GM23338 (cell line): ENCODE measurements at places on chromosomes 3 and 15. TPM values are rescaled to one million over a fixed set of nuclear protein-coding genes. Genes with fewer than 3 reads are reported as not detected.

GRCh38 chr3:127406309-127407025 is 118.6 kb upstream of the PRR20G start:
- H3K4me1 ChIP-seq, result peaks cover 8% of the 10 kb centered on the region; the same call in 1 of the 2 replicates
- H3K36me3 ChIP-seq, result no peaks in the 10 kb centered on the region
- peak; percentile 50 for DNase-seq
- no peak overlapping the region for H3K27ac ChIP-seq

GRCh38 chr3:159928071-159928491 is 60.6 kb upstream of the IL12A start:
- H3K4me3 ChIP-seq, result no peak overlapping the region
- H3K27ac ChIP-seq, result no peak overlapping the region
- no peaks in the 10 kb centered on the region for H3K27me3 ChIP-seq

GRCh38 chr3:122435950-122436349 is 20.1 kb upstream of the WDR5B start:
- H3K4me1 ChIP-seq, result no peaks in the 10 kb centered on the region
- no peak overlapping the region for H3K27ac ChIP-seq
- no peaks in the 10 kb centered on the region for H3K27me3 ChIP-seq
- H3K36me3 ChIP-seq, result peaks cover 52% of the 10 kb centered on the region
- H3K4me3 ChIP-seq, result no peak overlapping the region

MGA gene
- 58.9 and 69.6 TPM in 2 replicates for total RNA-seq

DNA sequence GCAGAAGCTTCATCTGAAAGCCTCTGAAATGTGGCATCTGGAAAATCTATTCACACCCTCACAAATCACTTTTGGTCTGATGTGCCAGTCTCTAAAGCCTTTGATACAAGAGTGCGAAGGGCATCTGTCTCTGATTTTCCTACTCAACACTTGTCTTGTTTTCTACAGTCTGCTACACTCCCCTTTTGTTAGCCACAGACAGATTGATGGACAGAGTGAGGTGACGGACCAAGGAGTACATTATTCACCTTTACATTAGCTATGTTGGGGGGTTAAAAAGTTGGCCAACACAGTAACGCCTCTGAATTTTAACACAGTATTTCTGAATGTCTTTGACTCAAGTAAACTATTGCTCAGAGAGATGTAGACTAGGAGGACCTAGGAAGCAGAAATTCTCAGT is 63.1 kb downstream of the TNIK start:
- no peak for DNase-seq
- H3K27ac ChIP-seq, result no peak overlapping the region
- H3K4me3 ChIP-seq, result no peak overlapping the region

- no peak overlapping the region for H3K4me3 ChIP-seq
- H3K27me3 ChIP-seq, result no peaks in the 10 kb centered on the region
- no peak for DNase-seq
- no peaks in the 10 kb centered on the region for H3K36me3 ChIP-seq
These were observed 49.1 kb downstream of the RSRC1 start for GRCh38 chr3:158158969-158159368.

DNA sequence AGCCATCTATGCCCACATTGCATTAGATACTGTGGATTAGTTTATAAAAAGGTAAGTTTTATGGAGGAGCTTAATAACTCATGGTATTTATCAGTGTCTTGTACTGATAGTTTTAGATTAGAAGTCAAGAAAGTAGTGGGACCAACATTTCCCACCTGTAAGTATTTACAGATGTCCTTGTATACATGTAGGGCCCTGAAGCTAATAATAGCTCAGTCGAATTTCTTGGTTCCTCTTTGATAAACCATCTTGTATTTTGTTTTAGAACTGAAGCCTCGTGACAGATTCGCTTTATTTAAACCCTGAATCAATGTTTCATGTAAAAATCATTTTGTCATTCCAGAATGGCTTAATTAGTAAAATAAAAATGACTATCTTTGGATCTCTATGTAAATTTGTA is 73.4 kb downstream of the CRYBG3 start:
- H3K4me1 ChIP-seq, result peaks cover 23% of the 10 kb centered on the region
- no peaks in the 10 kb centered on the region; the same call in 1 of the 2 replicates for H3K36me3 ChIP-seq
- no peak for DNase-seq
- no peaks in the 10 kb centered on the region for H3K27me3 ChIP-seq
- H3K27ac ChIP-seq, result no peak overlapping the region
- H3K4me3 ChIP-seq, result no peak overlapping the region

GRCh38 chr3:83934192-83935021 is 1024.4 kb upstream of the CADM2 start:
- peak; percentile 4 for DNase-seq
- no peaks in the 10 kb centered on the region for H3K27me3 ChIP-seq
- no peak overlapping the region for H3K4me3 ChIP-seq

TRAT1 gene
- total RNA-seq, result not detected in 2 replicates

- no peak for DNase-seq
- no peak overlapping the region for H3K4me3 ChIP-seq
- H3K27ac ChIP-seq, result no peak overlapping the region
- no peaks in the 10 kb centered on the region for H3K4me1 ChIP-seq
These were observed 549.4 kb downstream of the OCA2 start for GRCh38 chr15:27549746-27550145.

HLTF gene
- 87.6 and 89.5 TPM in 2 replicates for total RNA-seq

SAMMSON gene
- not detected in 2 replicates for total RNA-seq

GRCh38 chr3:133851266-133851906 is 44.3 kb downstream of the RAB6B start:
- no peak for DNase-seq
- peaks cover 10% of the 10 kb centered on the region; the same call in 1 of the 2 replicates for H3K4me1 ChIP-seq
- no peaks in the 10 kb centered on the region for H3K27me3 ChIP-seq
- no peaks in the 10 kb centered on the region for H3K36me3 ChIP-seq

GRCh38 chr15:62020576-62021160 is 39.6 kb downstream of the VPS13C start:
- no peaks in the 10 kb centered on the region for H3K4me1 ChIP-seq
- DNase-seq, result no peak
- H3K36me3 ChIP-seq, result no peaks in the 10 kb centered on the region
- no peak overlapping the region for H3K27ac ChIP-seq

DNA sequence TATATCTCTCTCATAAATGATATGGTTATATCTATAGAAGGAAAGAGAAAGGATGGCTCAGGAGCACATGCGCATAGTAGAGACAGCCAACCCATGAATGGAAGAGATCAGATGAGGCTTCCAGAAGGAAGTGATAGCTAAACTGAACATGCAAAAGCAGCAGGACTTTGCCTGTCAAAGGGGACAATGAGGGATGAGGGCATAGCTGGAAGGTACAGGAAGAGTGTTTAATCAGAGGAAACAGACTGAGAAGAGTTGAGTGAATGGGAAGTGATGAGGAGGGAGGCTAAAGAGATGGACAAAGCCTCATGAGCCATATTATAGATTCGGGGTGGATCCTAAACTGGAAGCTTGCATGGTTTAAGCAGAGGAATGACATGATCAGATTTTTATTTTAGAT is 26.5 kb upstream of the VEPH1 start:
- H3K4me3 ChIP-seq, result no peak overlapping the region
- H3K27ac ChIP-seq, result no peak overlapping the region
- H3K4me1 ChIP-seq, result no peaks in the 10 kb centered on the region
- H3K27me3 ChIP-seq, result no peaks in the 10 kb centered on the region
- no peak for DNase-seq

BTD gene
- 15.0 and 17.8 TPM in 2 replicates for total RNA-seq

DNA sequence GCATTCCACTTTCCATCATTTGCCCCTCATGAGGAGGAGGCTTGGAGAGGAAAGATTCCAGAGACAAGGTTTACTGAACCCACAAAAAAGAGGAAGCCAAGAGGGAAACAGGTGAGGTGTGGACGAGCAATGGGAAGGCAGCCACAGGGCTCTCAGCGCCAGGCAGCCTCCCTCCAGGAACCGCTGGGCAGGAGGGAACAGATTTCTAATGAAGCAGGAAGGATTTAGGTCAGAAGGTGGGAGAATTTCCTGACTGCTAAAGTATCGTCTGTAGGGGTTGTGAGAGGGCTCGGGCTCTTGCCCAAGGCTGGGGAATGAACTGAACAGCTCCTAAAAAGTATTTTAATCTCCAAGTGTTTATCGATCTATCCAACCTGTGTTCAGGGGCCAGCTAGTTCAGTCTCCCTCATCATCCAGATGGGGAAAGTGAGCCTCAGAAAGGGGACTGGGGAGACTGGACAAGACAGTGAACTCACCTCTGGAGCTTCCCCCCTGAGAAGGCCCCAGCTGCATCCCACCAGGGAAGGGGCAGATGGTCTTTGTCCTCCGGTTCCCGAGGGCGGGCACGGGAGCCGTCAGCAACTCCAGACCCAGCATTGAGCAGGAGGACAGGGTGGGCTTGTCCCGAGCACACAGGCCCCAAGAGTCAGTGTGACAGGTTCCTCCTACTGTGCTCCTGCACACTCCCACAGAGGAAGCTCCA is 10.5 kb downstream of the LOXL1 start:
- H3K27me3 ChIP-seq, result no peaks in the 10 kb centered on the region
- DNase-seq, result no peak
- no peaks in the 10 kb centered on the region; the same call in 1 of the 2 replicates for H3K4me1 ChIP-seq

- no peak overlapping the region for H3K27ac ChIP-seq
- no peak for DNase-seq
- no peaks in the 10 kb centered on the region for H3K36me3 ChIP-seq
- H3K27me3 ChIP-seq, result no peaks in the 10 kb centered on the region
These were observed 12.3 kb downstream of the EIF1B start for GRCh38 chr3:40321818-40322217.

DNA sequence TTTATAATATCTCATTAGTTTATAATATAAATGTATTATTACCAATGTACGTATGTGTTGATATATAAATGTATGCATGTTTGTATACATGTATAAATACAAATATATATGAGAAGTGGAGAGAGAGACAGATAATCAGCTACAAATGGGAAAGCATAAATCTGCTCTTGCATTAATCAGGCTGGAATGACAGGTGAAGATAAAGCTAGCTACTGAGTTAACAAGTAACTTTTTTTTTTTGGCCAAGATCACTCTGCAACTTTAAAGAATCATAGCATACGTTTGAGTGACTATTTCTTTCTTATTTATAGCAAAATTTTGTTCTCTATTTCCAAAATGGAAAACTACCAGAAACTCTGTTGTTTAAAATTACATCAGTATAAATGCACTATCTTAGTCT is 422.8 kb downstream of the SI start:
- H3K27me3 ChIP-seq, result no peaks in the 10 kb centered on the region
- no peak overlapping the region for H3K27ac ChIP-seq
- no peaks in the 10 kb centered on the region for H3K36me3 ChIP-seq
- H3K4me3 ChIP-seq, result no peak overlapping the region

- no peak overlapping the region for H3K27ac ChIP-seq
- H3K4me3 ChIP-seq, result no peak overlapping the region
- DNase-seq, result peak; percentile 8
- H3K36me3 ChIP-seq, result no peaks in the 10 kb centered on the region
- no peaks in the 10 kb centered on the region for H3K4me1 ChIP-seq
- no peaks in the 10 kb centered on the region for H3K27me3 ChIP-seq
These were observed 58.9 kb upstream of the KY start for GRCh38 chr3:134709561-134710312.

DNAJB8 gene
- not detected in 2 replicates for total RNA-seq
